ENCODE measurements at places on chromosomes 7 and 10.

DNA sequence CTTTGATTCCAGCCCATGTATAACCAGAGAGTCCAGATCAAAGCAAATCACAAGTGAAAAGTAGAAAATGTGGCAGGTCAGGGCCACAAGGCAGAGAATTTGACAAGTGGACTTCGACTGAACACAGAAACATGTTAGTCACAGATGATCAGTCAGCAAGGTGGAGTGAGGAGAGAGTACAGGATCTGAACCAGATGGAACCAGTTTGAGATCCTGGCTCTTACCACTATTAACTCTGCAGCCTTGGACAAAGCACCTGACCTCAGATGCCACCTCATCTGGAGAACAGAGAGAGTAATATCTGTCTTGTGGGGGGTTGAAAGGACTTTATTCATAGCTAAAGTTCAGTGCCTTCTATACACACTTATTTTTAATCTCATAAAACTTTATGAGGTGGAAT lies 4.4 kb downstream of the MRLN start:
- DNase-seq, result no peak

- peak; percentile 7 for DNase-seq
These were observed 8.2 kb downstream of the FOXP2 start for GRCh38 chr7:114422507-114423501.

DNA sequence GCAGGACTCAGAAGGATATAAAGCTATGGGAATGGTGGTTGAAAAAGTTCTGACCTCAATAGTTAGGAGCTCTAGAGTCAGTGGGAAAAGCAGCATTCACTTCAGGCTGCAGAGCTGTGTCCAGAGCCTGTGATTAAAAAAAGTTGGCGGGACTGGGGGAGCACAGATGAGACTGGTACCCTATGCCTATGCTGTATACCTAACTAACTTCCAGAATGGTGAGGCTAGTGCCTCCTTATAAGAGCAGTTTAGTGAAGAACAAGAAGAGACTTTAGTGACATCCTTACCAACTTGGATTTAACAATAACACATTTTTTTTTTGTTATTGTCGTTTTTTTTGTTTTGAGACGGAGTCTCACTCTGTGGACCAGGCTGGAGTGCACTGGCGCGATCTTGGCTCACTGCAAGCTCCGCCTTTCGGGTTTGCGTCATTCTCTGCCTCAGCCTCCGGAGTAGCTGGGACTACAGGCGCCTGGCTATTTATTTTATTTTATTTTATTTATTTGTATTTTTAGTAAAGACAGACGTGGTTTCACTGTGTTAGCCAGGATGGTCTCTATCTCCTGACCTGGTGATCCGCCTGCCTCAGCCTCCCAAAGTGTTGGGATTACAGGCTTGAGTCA lies 6.6 kb upstream of the ZNF282 start:
- no peak for DNase-seq

- no peak for DNase-seq
These were observed 20.2 kb upstream of the FRA10AC1 start for GRCh38 chr10:93722550-93722949.

GRCh38 chr7:69537691-69538090 lies 60.6 kb upstream of the AUTS2 start:
- DNase-seq, result no peak

DNA sequence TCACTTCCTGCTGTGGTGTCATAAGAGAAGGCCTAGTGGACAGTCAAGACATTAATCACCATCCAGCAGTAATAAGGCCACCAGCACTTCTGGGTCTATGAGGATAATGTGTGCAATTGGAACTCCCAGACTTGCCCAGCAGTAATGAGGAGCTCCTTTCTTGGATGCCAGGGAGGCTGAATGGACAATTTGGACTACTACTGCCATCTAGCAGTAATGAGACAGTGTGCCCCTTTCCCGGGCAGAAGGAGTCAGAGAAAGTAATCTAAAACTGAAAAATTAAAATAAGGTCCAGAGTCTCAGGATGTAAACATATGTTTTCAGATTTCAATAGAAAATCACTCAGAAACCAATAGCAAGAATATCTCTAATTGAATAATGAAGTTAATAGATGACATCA lies 400.4 kb downstream of the CDC14C start:
- no peak for DNase-seq

DNA sequence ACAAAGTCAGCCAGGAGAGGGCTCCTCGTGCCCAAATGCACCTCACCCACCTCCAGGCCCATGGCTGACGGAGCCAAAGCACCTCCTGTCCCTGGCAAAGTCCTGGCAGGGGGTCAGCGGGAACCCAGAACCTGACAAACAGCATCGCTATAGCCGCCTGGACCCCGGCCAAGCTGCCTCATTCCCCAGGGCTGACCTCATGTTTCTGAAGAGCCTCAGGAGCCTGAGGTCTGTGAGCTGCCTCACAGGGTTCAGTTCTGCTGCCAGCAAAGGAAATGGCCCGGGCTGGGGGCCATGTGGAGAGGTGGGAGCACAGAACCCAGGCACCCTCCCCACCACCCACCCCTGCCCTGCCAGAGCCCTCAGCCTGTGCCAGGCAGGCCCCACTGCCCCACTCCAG lies 4.2 kb upstream of the NANOS1 start:
- DNase-seq, result peak; percentile 67

GRCh38 chr10:110176141-110177030 lies 31.0 kb upstream of the MXI1 start:
- DNase-seq, result no peak

- no peak for DNase-seq
These were observed 109.4 kb upstream of the C7orf33 start for GRCh38 chr7:148481147-148481526.

- DNase-seq, result no peak
These were observed 12.2 kb downstream of the PPA1 start for GRCh38 chr10:70221030-70221429.

GRCh38 chr7:42285383-42285824 lies 48.4 kb upstream of the GLI3 start:
- peak; percentile 39 for DNase-seq

DNA sequence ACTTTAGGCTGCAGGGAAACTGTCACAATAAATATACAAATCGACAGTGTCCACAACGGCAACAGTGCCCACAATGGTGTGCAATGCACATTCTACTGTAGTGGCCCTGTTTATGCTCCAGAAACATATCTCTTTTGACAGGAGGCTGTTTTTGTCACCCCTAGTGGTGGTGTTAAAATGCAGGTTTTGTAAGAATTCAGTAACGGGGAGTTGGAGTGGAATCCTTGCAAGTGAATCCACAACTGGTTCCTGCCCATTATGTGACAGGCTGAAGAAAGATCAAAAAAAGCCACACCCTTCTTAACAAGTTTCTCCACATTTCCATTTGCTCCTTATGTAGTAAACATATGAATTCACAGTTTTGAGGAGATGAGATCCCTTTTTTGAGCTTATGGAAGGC lies 58.5 kb downstream of the BEND7 start:
- no peak for DNase-seq

DNA sequence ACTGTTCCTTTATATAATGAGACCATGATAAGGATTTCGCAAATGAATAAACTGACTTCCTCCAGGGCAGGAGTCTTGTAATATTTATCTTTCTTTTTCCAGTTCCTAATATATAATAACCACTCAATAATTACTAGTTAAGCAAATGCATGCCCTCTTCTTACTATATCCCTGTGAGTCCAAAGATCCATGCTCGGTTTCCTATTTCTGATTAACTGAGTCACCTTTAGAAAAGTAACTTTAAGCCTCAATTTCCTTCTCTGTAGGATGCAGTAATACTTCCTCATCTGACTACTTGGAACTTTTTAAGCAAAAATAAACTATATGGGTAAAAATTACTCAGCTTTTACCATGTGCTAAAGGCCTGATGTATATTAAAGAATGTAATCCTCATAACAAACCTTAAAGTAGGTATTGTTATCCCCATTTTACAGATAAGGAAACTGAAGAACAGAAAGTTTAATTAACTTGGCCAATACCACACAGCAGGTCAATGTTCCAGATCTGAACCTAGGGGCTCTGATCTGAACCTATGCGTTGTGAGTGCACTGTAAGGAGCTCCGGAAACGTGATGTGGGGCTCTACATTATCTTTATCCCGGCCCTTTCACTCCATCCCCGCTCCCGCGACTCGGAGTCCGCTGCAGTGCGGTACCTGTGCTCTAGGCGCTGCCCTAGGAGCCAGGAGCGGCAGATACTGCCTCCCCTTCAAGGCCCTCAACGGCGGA lies 458 bp downstream of the COX15 start:
- DNase-seq, result peak; percentile 25

- no peak for DNase-seq
These were observed 37.2 kb downstream of the TMEM120A start for GRCh38 chr7:75957021-75957736.

DNA sequence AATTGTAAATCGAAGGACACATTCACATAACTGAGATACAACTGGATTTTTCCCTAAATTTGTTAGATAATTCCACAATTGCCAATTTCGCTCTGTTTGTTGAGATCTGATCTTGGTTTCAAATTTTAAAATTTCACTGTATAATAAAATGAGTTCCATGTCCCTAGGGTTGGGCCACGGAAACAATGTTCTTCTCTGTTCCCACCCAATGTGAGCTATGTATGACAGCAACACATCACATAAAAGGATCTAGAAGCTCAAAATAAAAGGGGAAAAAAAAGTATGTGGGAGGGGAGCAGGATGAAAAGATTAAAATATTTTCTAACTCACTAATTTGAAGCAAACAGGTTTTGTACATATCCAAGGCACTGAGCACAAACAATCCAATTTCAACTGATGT lies 287.8 kb upstream of the MKLN1 start:
- peak; percentile 54 for DNase-seq

- no peak for DNase-seq
These were observed 97.8 kb upstream of the BTBD16 start for GRCh38 chr10:122173337-122173736.

DNA sequence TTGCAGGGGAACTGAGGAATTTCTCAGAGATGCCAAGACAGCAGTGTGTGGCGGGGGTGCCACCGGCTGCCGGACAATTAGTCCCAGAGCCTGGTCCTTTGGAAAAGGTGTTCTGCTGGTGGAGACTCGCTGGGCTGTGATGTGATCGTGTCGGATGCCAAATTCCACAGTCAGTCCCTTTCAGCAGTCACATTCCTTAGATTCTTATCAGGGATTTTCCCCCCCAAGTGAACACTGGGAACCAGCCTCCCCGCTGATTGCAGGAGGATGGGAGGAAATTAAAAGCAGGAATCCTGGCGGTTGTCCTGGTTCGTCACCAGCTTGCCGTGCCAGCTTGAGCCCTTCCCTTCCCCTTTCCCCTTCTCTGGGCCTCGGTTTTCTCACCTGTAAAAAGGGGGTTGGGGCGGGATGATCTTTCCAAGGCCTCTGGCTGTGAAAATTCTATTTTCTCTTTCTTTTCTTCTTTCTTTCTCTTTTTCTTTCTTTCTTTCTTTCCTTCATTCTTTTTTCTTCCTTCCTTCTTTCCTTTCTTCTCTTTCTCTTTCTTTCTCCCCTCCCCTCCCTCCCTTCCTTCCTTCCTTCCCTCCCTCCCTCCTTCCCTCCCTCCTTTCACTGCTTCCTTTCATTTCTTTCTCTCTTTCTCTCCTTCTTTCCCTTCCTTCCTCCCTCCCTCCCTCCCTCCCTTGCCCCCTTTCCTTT lies 39.6 kb downstream of the COL26A1 start:
- peak; percentile 76 for DNase-seq

DNA sequence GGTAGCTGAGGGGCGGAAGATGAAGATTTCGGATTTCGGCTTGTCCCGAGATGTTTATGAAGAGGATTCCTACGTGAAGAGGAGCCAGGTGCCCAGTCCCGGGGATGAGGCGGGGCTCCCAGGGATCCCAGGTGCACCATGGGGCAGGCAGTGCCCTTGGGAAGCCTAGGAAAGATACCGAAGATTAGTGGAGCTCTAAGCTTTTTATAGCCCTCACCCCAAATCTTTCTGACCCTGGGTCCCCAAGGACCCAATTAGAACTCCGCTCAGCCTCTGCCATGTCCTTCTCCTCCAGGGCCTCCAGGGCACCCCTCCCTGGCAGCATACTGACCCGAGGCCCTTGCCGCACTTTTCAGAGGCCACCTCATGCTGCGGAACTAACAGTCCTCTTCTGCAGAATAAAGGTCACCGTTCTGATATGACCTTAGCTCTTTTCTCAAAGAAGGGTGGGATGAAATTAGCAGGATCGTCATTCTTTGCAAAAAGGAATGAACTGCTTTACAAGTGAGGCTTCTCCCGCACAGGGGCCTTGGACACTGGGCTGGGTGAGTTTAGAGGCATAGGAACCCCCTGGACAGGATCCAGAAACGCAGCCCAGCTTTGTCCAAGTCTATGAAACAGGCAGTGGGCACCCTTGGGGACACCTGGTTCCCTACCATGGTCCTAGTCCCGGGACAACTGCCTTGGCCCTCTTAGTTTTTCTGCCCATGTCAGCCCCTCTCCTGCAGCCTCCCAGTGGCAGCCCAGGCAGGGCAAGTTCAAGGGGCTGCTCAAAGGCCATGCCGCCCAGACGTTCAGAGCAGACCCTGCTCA lies 17.9 kb upstream of the CSGALNACT2 start:
- no peak for DNase-seq

GRCh38 chr10:42871823-42872222 lies 89.2 kb downstream of the BMS1 start:
- DNase-seq, result no peak

GRCh38 chr7:50645186-50645585 lies 80.0 kb upstream of the DDC start:
- DNase-seq, result no peak

- DNase-seq, result peak; percentile 73
These were observed 27.8 kb downstream of the NKX2-3 start for GRCh38 chr10:99560277-99561126.

- no peak for DNase-seq
These were observed 34.9 kb upstream of the TLL2 start for GRCh38 chr10:96548589-96548988.

GRCh38 chr7:90520484-90520883 lies 51.0 kb downstream of the PTTG1IP2 start:
- DNase-seq, result peak; percentile 5

- DNase-seq, result no peak
These were observed 21.7 kb downstream of the PAPOLB start for GRCh38 chr7:4840079-4840501.

DNA sequence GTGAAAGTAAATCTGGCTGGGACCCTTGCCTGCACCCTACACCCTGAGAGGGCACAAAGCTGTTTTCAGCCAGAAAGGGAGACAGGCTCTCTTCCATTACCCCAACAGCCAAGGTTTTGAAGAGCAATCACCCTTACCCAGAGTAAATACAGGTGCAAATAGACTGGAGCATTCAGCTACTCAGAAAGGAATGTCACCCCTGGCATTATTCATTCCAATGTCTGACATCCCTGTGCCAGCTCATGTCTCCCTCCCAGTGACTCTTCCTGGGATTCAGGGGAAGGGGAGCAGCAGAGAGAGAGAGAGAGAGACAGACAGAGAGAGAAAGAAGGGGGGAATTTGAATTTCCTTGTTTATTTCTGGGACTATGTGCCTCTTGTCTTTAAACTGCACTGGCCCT lies 611.8 kb downstream of the SORCS3 start:
- DNase-seq, result no peak

DNA sequence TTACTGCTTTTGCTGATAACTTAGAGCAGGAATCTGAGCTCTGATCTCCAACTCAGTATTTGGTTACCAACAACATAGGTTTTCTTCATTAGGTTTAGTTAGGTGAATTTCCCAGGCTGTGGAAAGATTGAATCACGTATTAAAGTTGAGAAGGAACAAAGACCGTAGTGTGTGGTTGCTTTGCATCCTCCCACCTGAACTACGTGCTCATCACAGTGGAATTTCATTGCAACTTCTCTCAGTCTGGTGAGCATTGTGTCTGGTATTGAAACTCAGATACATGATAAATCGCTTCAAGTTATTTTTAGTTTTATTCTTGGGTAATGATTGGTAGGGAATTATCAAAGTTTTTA lies 139.4 kb upstream of the AKR1E2 start:
- DNase-seq, result peak; percentile 55

GRCh38 chr7:155449008-155449868 lies 8.7 kb upstream of the EN2 start:
- no peak for DNase-seq

- DNase-seq, result no peak
These were observed 651 bp downstream of the MYO3A start for GRCh38 chr10:25934621-25935139.

Data from adipocyte (in vitro differentiated cells).